ENCODE measurements at places on chromosomes 11 and 22.

GRCh38 chr11:92495107-92495793, 270.6 kb downstream of the FAT3 start:
- H3K4me3 ChIP-seq = no peak overlapping the region
- DNase-seq = no peak
- H3K27ac ChIP-seq = no peak overlapping the region
- no peaks in the 10 kb centered on the region for H3K4me1 ChIP-seq

- H3K4me1 ChIP-seq = no peaks in the 10 kb centered on the region
- no peaks in the 10 kb centered on the region for H3K27me3 ChIP-seq
- no peaks in the 10 kb centered on the region for H3K36me3 ChIP-seq
- DNase-seq = no peak
- H3K4me3 ChIP-seq = no peak overlapping the region
Observed at GRCh38 chr11:104541701-104542100, 356.6 kb downstream of the CASP12 start.

DNA sequence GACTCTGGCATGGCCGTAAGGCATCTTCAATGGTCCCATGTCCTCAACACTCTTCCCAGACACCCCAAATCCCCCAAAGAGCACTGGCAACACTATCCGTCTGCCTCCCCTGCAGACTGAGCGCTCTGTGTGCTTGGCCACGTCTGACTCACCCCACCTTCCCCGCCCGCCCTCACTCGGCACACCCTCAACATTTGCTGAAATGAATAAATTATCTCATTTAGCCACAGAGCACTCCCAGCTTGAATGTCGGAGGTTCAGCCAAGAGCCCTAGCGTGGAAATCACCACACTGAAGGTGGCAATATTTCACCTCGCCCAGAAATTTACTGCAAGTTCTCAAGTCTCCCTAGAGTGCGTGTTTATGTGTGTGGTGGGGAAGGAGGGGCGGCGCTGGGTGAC, 46.6 kb upstream of the TCF20 start:
- H3K4me3 ChIP-seq = no peak overlapping the region
- no peaks in the 10 kb centered on the region for H3K27me3 ChIP-seq
- H3K36me3 ChIP-seq = no peaks in the 10 kb centered on the region
- H3K4me1 ChIP-seq = peaks cover 4% of the 10 kb centered on the region
- no peak for DNase-seq
- H3K27ac ChIP-seq = no peak overlapping the region

- H3K4me1 ChIP-seq = peaks cover 26% of the 10 kb centered on the region
- no peaks in the 10 kb centered on the region for H3K36me3 ChIP-seq
- no peak overlapping the region for H3K27ac ChIP-seq
- H3K4me3 ChIP-seq = no peak overlapping the region
Observed at GRCh38 chr11:83002053-83002452, 69.6 kb downstream of the RAB30 start.

GRCh38 chr11:12480401-12480800, 103.0 kb downstream of the PARVA start:
- no peaks in the 10 kb centered on the region for H3K4me1 ChIP-seq
- DNase-seq = no peak
- H3K27me3 ChIP-seq = no peaks in the 10 kb centered on the region
- no peaks in the 10 kb centered on the region for H3K36me3 ChIP-seq

All from GM12878 (cell line).